ENCODE measurements at places on chromosomes 7 and 10.

GRCh38 chr7:13021566-13022300 is 334.3 kb downstream of the ARL4A start:
- DNase-seq = no peak

GRCh38 chr7:134042307-134042706 is 84.8 kb upstream of the LRGUK start:
- no peak for DNase-seq

- no peak for DNase-seq
Measured at GRCh38 chr7:8881916-8882315, 448.5 kb downstream of the NXPH1 start.

- no peak for DNase-seq
Measured at GRCh38 chr10:20743942-20744341, 153.2 kb downstream of the NEBL start.

DNA sequence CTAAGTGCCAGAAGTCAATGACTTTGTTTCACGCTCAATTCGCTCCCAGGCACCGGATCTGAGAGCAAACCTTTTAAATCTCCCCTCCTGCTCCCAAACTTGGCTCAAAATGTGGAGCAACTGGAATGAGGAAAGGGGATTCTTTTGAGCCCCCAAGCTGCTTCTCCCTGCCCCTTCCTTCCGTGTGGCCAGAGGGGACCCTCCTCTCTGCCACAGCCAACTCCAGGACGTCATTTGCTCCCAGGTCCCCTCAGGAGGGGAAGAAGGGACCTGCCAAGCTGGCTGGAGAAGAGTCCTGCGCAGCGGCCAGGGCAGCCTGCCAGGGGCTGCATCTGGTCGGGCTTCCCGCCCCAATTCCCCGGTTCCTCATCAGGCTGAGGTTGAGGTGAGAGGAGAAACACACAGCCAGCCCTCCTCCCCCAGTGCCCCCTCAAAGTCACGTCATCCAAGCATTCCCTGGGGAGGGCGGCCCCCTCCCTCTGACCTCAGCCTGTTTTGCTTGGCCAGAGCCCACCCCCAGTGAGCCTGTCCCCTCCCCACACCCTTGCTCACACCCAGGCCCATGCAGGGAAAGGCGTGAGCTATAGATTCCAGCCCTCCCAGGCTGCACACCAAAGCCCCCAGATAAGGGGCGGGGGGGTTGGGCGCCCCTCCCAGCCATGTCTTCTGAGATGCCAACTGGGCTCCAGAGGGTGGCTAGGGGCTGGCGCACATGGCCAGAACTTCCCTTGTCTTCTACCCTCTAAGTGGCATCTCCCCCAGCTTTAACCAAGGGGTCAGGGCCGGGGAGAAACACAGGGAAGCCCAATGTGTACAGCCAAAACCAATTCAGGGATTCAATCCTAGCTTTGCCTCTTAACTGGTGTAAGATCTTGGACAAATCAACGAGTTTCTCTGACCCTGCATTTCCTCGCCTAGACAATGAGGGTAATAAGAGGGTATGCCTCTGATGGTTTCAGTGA is 35.0 kb downstream of the SH3PXD2A start:
- no peak for DNase-seq

DNA sequence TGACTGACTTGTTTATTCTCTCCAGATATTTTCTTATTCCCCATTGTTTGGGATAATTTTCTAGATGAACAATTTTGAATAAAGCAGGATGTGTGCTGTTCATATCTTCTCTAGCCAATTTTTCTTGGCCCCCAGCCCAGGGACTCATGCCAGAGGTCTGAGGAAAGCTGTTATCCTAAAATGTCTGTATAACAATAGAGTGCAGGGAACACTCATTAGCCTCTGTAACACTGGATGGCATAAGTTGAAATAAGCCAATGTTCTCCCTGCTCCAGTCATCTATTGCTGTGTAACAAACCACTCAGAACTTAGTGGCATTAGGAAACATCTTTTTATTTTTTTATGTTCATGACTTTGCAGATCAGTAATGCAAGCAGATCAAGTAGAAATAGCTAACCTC is 121.7 kb upstream of the TRIM24 start:
- DNase-seq = no peak

DNA sequence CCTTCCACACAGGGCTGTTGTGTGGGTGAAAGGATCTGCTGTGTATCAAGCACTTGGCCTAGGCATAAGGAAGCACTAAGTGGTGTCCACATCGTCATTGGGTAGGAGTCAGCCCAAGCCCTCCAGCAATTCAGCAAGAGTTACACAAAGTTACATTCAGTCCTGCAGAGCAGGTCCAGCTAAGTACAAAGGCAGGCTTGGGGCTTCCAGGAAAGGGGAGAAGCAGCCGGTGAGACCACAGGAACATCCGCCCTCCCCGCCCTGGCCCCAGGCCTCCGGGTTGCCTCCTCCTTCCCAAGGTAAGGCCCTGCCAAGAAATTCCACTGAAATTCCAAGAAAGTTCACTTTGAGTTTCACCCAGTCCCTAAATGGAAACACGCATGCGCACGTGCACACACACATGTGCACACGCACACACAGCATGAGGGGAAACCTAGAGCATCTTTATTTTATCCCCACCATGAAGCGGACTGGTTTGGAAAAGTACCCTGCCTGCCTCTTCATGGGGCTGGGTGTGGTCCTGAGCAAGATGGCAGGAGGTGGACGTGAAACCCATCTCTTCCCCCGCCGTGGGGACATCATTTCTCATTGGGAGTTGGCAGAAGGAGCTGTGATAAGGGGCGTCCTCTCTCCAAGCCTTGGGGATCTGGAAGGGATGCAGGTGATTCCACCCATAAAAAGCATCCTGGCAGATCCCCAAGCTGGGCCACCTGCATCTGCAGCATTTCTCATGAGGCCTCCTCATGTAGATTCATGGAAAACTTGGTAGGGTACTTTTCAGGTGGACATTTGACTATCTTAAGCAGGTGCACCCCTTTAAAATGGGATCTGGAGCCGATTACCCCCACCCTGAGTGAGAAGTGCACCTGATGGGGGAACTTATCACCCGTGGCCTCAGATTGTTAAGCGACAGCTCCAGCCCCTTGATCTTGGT is 69.1 kb upstream of the NANOS1 start:
- DNase-seq = no peak

DNA sequence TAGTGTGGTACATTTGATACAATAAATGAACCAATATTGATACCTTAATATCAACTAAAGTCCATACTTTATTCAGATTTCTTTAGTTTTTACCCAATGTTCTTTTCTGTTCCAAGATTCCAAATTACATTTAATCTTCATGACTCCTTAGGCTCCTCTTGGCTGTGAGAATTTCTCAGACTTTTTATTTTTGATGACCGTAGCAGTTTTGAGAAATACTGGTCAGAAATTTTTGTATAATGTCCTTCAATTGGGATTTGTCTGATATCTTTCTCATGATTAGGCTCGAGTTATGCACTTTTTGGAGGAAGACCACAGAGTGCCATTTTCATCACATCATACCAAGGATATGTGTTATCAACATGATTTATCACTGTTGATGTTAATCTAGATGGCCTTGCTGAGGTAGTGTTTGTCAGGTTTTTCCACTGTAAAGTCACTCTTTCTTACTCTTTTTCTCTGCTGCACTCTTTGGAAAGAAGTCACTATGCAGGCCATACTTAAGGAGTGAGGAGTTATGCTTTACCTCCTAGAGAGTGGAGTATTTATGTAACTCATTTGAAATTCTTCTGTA is 12.9 kb upstream of the ENTPD1 start:
- no peak for DNase-seq

DNA sequence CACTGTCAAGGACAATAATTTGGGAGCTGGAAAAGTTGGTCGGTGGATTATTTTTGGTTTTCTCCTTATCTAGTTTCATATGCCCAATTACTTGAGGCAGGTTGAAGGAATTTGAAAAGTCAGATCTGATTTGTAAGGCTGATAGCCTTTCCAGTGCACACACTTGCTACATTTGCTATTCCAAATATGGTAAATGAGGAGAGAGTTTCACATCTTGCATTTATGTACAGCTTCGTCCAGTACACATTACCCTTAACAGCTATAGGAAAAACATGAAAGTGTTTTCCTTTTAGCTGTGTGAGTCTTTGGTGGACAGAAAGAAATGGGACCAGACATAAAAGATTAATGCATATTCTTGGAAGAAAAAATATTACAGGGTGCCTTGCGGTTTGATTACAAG is 201.8 kb downstream of the CELF2 start:
- no peak for DNase-seq

GRCh38 chr7:17506095-17506494 is 207.6 kb downstream of the AHR start:
- DNase-seq = no peak

- no peak for DNase-seq
Measured at GRCh38 chr7:1418505-1419309, 40.6 kb downstream of the MICALL2 start.

GRCh38 chr7:91940171-91940570 is 491 bp upstream of the AKAP9 start:
- no peak for DNase-seq

GRCh38 chr10:42982891-42983506 is 93.9 kb upstream of the RET start:
- no peak for DNase-seq

DNA sequence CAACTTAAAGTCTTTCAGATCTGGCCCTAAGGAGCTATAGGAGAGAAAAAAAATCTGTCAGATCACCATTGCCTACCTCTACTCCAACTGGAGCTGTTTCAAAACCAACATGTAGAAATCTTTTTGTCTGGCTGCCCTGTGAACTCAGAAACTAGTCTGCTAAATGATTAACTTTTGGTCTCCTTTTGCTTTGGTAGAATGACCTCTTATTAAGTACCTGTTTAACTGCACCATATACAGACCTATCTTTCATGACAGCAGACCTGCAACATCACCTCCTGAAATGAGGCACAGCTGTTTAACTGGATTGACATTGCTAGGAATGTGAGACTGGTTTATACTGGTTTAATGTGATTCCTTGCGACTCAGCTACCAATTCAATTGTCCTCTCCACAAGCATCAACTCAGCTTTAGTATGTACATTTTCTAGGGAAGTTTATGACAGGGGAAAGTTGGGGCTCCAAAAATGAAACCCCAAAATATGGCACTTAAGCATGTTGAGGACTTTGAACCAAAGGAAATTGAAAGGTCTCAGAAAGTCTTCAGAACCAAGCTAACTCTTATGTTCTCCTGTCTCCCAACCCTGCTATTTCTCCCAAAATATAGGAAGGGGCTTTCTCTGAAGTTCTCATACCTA is 1.8 kb downstream of the CYP3A43 start:
- DNase-seq = no peak

DNA sequence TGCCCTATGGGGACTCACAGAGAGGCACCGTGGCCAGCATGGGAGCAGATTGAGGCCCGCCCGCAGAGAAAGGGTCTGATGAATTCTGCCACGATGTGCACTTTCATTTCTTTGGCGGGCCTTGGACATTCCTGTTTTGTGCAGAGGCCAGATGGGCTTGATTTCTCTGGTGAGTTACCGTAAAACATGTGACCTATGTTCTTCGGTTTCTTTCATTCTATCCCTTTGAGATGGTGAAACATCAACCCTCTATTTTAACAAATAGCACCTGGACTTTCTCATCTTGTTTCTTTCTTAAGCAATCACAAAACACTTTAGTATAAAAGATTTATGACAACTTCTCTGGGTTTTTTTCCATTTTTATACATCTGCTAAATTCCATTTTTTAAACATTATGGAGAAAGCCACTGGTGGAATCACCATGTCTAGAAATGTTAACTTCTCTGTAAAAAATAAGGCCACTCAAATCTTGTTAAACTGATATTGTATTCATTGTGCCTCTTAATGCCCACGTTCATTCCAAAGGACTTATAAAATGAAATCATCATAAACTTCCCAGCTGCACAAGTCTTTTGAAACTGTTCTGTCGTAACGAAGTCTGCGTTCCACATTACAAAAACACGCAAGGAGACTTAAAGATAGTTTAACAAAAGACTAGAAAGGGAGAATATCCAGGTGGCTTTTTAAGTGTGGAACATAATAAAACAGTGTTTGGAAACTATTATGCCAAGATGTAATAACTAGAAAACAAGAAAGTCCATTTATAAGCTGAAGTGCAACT is 21.4 kb upstream of the ODAD2 start:
- no peak for DNase-seq

DNA sequence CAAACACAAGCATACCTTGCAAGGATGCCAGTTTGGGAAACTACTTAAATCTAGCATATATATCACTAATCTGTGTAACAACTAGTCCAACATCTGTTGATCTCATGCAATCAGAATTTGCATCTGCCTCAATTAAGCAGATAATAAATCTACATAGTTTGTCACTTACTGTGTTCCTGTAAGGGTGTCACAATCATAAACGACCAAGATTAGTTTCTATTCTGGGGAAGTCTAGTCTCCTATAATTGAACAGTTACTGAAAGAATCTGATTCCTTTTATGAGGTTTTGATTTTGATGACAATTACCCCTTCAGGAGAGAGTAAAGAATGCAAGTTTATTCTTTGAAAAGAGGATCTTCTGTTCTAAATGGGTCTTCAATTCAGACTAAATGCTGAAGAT is 85.5 kb upstream of the LRRN3 start:
- DNase-seq = no peak

- no peak for DNase-seq
Measured at GRCh38 chr10:44510379-44511115, 125.7 kb upstream of the CXCL12 start.

DNA sequence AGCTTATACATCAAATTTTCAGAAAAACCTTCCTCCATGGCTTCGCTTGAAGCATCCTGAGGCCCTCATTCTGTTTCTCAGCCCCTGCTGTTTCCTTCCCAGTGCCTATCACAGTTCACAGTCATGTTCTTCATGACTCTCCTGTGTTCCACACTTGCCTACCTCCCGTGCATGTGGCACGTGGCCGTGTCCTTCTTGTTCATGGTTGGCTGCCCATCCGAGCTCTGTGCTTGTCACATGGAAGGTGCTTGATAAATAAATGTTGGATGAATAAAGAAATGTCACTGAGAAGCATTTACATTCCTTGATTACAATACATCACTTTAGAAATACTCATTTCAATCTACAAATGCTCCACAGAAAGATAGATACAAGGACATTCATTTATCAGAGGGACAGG is 23.7 kb upstream of the EGFR start:
- no peak for DNase-seq

GRCh38 chr10:8138471-8138870 is 84.0 kb downstream of the GATA3 start:
- DNase-seq = no peak

DNA sequence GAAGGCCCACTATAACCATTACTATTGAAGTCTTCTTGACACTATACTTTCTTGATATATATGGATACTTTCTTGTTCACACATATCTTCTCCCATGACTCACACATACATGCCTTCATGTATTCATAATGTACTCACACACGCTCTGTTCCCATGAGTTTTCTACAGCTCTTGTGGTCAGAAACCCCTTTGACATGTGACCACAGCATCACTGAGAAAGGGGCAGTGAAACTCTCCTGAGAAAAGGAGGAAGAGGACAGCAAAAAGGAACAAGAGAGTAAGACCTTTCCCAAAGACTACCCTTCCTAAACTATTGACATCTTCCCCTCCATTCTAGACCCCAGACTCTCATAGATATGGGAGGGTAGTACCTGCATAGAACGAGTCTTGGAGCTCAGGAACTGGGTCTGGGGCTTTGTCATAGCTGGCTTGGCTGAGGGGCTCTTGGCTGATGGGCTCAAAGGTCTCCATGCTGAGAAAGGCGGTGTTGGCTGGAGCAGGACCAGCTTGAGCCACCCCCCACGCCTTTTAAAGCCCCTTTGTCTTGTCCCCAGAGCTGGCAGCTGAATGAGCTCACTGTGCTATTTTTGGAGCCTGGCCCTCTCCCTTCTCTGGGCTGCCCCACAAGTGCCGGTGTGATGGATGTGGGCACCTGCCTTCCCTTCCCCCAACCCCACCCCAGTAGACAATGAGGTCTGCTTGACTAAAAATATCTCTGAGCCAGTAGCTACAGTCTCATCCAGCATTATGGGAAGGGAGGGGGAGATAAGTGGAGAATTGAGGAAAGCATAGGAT is 5.1 kb downstream of the SYNPO2L start:
- DNase-seq = no peak
